ENCODE measurements at places on chromosomes 12 and 14. TPM values are rescaled to one million over a fixed set of nuclear protein-coding genes. Genes with fewer than 3 reads are reported as not detected.

Gene ADAM21
- not detected for total RNA-seq

Gene CCDC197
- total RNA-seq, result not detected

Gene CEP170B
- 24.3 TPM for total RNA-seq

Gene EML1
- 38.3 TPM for total RNA-seq

Gene DTX3
- 21.3 TPM for total RNA-seq

Gene TXNDC16
- 3.6 TPM for total RNA-seq

Gene SIRT4
- 0.65 TPM for total RNA-seq

Gene NTN4
- total RNA-seq, result 19.6 TPM

Gene FAM222A
- total RNA-seq, result 0.16 TPM

Gene ULK1
- total RNA-seq, result 13.3 TPM

Gene C12orf50
- not detected for total RNA-seq

Gene CCDC38
- total RNA-seq, result not detected

Gene LALBA
- total RNA-seq, result not detected

Gene BTG1
- total RNA-seq, result 28.7 TPM

Measured in hair follicle dermal papilla cell (primary cell).